ENCODE measurements at places on chromosomes 2 and 18. TPM values are rescaled to one million over a fixed set of nuclear protein-coding genes. Genes with fewer than 3 reads are reported as not detected.

- H3K4me1 ChIP-seq: peaks cover 11% of the 10 kb centered on the region
- peak overlapping the region; percentile 69 for H3K4me3 ChIP-seq
- no peaks in the 10 kb centered on the region for H3K36me3 ChIP-seq
Measured at GRCh38 chr18:58768293-58768974, 96.2 kb upstream of the ZNF532 start.

DNA sequence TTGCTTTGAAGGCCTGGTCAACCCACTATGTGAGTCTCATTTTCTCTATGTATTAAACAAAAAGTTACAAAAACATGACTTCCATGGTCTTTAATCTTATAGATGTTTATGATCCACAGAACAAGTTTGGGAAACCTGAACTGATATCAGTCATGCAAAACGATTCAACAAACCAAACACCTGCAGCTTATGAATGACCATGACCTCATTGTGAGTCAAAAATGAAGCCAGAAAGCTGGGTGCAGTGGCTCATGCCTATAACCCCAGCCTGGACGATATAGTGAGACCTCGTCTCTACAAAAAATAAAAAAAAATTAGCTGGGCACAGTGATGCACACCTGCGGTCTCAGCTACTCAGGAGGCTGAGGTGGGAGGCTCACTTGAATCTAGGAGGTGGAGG, 270.4 kb upstream of the CCDC68 start:
- H3K27me3 ChIP-seq: no peaks in the 10 kb centered on the region
- no peak overlapping the region for H3K27ac ChIP-seq
- H3K36me3 ChIP-seq: peaks cover 24% of the 10 kb centered on the region
- no peaks in the 10 kb centered on the region for H3K4me1 ChIP-seq
- no peak for DNase-seq
- no peak overlapping the region for H3K4me3 ChIP-seq

Gene PLEK
- 16.2 TPM for total RNA-seq

- no peaks in the 10 kb centered on the region for H3K4me1 ChIP-seq
- DNase-seq: no peak
- H3K27ac ChIP-seq: no peak overlapping the region
- H3K36me3 ChIP-seq: no peaks in the 10 kb centered on the region
Measured at GRCh38 chr18:3329471-3329870, 67.5 kb downstream of the MYL12B start.

DNA sequence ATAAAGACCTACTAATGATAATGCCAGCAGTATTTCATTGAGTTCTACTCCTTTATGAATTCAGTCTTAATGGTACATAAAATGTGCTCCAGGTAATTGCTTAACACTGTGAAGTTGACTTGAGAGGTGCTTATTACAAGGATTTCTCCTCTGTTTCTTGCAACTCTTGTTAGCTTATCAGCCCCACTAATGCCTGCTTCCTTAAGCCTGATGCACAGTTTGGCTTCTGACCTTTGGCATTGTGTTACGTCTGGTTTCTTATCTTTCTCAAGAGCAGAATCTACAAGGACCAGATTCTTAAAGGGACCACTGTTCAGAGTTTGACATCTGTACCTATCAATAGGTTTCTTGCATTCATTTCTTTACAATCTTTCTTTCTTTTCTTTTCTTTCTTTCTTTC, 223.9 kb upstream of the CWC22 start:
- DNase-seq: no peak
- no peaks in the 10 kb centered on the region for H3K27me3 ChIP-seq
- no peaks in the 10 kb centered on the region for H3K4me1 ChIP-seq
- H3K36me3 ChIP-seq: no peaks in the 10 kb centered on the region

- H3K27me3 ChIP-seq: no peaks in the 10 kb centered on the region
- H3K36me3 ChIP-seq: no peaks in the 10 kb centered on the region
- no peak overlapping the region for H3K27ac ChIP-seq
- no peak for DNase-seq
- H3K4me1 ChIP-seq: no peaks in the 10 kb centered on the region
Measured at GRCh38 chr2:231429152-231429551, 33.6 kb downstream of the B3GNT7 start.

GRCh38 chr2:146908776-146909175, 936.1 kb upstream of the ACVR2A start:
- H3K27ac ChIP-seq: no peak overlapping the region
- H3K4me3 ChIP-seq: no peak overlapping the region
- H3K27me3 ChIP-seq: no peaks in the 10 kb centered on the region
- H3K36me3 ChIP-seq: no peaks in the 10 kb centered on the region

DNA sequence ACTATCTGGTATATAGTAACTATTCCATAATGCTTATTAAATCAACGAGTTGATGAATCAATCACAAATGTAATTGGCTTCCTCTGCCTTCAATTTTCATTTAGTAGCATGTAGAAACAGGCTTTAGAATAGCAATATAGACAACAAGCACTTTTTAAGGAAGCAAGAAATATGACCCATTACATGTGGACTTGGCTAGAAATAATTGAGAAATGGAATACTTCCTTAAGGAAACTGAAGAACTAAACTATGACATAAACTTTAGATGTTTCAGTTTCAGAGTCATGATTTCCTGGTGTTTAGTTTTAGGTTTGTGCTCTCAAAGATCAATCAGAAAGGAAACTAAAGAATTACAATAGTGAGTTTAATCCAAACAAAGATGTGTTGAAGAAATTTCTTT, 443.8 kb downstream of the MBD2 start:
- no peaks in the 10 kb centered on the region for H3K4me1 ChIP-seq
- no peaks in the 10 kb centered on the region for H3K27me3 ChIP-seq
- DNase-seq: no peak
- no peak overlapping the region for H3K27ac ChIP-seq
- H3K4me3 ChIP-seq: no peak overlapping the region
- no peaks in the 10 kb centered on the region for H3K36me3 ChIP-seq

GRCh38 chr2:26636935-26637334, 4.2 kb downstream of the CIB4 start:
- no peaks in the 10 kb centered on the region for H3K27me3 ChIP-seq
- H3K4me3 ChIP-seq: no peak overlapping the region
- H3K36me3 ChIP-seq: no peaks in the 10 kb centered on the region
- no peaks in the 10 kb centered on the region for H3K4me1 ChIP-seq
- DNase-seq: no peak

DNA sequence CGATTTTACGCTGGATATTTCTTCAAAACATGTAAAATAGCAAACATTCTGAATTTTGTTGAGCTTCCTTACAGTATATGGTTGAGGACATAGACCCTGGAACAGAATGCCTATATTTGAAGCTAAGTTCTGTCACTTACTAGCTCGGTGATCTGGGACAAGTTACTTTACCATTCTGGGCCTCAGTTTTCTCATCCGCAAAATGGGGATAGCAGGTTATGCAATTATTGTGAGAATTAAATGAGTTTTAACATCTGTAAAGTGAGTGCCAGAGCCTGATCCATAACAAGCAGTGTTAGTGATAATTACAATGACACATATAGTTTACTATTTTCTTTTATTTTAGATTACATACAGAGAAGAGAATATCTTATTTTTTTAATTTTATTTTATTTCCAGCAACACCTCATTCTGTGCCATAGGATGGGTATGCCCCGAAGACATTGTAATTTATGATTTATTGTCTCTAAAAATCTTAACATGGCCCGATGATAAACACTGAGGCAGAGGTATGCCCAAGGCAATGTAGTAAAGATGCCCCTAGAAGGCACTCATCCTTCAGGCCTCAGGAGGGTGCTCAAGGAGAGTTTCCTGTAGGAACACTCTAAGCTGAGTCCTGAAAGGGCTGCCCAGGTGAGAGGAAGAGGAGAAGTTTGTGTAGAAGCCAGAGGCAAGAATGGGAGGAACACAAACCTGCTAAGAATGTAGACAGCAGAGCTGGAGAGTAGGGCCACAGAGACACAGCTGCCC, 250.9 kb downstream of the BCL11A start:
- H3K27me3 ChIP-seq: no peaks in the 10 kb centered on the region
- no peak overlapping the region for H3K27ac ChIP-seq
- H3K36me3 ChIP-seq: no peaks in the 10 kb centered on the region
- no peak for DNase-seq
- no peaks in the 10 kb centered on the region for H3K4me1 ChIP-seq

Gene PAX8
- total RNA-seq: 10.3 TPM

GRCh38 chr2:69501301-69501700, 64.1 kb upstream of the NFU1 start:
- H3K4me3 ChIP-seq: no peak overlapping the region
- no peak overlapping the region for H3K27ac ChIP-seq
- H3K4me1 ChIP-seq: no peaks in the 10 kb centered on the region
- DNase-seq: no peak
- peaks cover 6% of the 10 kb centered on the region for H3K36me3 ChIP-seq

- H3K36me3 ChIP-seq: no peaks in the 10 kb centered on the region
- no peaks in the 10 kb centered on the region for H3K27me3 ChIP-seq
- no peak for DNase-seq
- no peak overlapping the region for H3K4me3 ChIP-seq
Measured at GRCh38 chr18:28019425-28020108, 157.4 kb downstream of the CDH2 start.

Gene MPHOSPH10
- total RNA-seq: 37.0 TPM

DNA sequence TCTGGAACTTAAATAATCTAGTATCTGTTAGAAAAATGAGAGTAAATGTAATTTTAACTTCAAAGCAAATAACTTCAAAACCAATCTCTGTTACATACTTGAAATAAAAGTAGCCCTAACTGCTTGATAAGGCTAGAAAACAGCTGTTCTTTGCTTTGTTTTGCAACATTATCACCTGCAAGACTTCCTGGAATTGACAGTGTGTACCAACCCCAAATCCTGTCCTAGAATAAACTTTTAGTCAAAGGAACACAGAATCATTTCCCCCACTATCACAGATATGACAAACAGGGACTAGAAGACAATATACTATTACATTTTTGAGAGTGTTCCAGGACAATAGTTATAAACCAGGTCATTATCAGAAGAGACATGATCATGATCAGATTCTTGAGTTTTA, 105.3 kb upstream of the PGAP1 start:
- no peaks in the 10 kb centered on the region for H3K27me3 ChIP-seq
- DNase-seq: no peak
- H3K4me3 ChIP-seq: no peak overlapping the region
- H3K36me3 ChIP-seq: no peaks in the 10 kb centered on the region
- H3K27ac ChIP-seq: no peak overlapping the region

DNA sequence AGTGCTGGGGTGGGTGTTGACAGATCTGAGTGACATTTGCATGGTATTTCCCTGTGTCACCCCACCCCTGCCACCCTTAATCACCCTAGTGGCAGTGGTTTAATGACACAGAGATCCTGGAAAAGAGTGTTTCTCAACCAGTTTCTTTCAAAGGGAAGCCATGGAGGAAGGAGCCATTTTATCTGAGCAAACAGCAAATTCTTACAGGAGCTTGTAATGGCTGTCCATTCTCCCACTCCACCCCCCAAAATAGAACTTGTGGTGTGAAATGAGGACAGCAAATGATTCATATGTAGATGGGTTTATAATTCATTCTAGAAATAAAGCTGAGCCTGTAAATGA, 51.5 kb downstream of the CDC42EP3 start:
- no peaks in the 10 kb centered on the region for H3K36me3 ChIP-seq
- H3K4me3 ChIP-seq: no peak overlapping the region
- H3K27ac ChIP-seq: peak overlapping the region; percentile 74
- no peak for DNase-seq
- H3K27me3 ChIP-seq: no peaks in the 10 kb centered on the region

DNA sequence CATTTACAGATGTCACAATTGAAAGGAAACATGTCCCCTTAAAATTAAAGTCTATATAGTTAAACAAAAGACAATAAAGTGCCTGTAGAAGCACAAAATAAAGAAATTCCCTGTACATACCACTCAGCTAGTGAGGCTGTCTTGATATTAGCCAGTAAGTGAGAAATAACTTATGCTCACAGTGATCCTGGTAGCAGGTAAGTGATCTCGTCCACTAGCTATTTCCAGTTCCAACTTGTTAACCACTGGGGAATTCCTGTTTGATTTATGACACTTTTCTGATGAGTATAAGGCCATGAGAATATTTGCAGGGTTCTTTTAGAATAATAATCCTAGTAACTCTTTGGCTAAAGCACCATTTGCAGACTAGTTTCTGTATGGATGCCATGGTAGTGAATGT, 127.9 kb upstream of the PGAP1 start:
- no peaks in the 10 kb centered on the region for H3K36me3 ChIP-seq
- H3K27ac ChIP-seq: no peak overlapping the region
- no peaks in the 10 kb centered on the region for H3K27me3 ChIP-seq
- no peaks in the 10 kb centered on the region for H3K4me1 ChIP-seq
- no peak overlapping the region for H3K4me3 ChIP-seq
- no peak for DNase-seq

DNA sequence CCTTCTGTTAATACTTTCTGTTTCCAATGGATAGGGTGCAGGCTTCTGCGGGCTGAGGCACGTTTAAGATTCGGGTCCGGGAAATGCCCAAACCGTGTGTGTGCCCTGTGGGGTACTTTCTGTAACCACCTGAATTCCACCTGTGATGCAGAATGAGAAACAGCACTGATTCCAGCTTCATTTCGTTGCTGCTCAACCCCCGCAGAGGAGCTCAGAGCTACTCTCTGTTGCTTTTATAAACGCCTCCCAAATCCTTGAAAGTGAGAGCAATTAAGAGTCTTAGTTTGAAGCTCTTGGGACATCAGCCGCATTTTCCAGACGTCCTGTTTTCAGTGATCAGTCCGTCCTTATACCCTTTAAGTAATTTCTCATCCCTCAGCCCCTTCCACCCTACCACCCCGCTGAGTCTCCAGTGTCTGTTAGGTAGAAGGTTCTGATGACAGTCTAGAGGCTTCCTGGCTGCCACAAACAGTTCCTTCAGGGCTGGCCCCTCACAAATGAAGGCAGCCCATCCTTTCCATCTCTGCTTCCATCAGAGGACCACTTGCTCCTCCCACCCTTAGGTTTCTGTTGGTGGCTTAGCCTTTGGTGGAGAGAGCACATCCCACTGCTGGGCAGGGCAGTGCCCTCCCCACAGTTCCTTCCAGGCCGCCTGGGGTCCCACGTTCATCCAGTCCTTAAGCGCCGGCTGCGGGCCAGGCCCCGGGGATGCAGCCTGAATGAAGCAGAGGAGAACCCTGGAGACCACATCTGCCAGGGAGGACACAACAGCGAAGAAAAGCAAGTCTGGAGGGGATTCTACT, 230.1 kb downstream of the SEPTIN10 start:
- H3K36me3 ChIP-seq: no peaks in the 10 kb centered on the region
- no peak for DNase-seq
- no peaks in the 10 kb centered on the region for H3K27me3 ChIP-seq

Data from thoracic aorta (tissue), 2 donors.